ENCODE measurements at places on chromosomes 3 and 15. TPM values are rescaled to one million over a fixed set of nuclear protein-coding genes. Genes with fewer than 3 reads are reported as not detected.

The KIF15 gene
- total RNA-seq = 41.9 TPM

The VGLL3 gene
- 77.4 TPM for total RNA-seq

The ANKDD1A gene
- 5.6 TPM for total RNA-seq

The ALCAM gene
- 0.85 TPM for total RNA-seq

The SLC22A13 gene
- 0.10 TPM for total RNA-seq

The ARGFX gene
- total RNA-seq = 1.1 TPM

The ACTRT3 gene
- total RNA-seq = not detected

DNA sequence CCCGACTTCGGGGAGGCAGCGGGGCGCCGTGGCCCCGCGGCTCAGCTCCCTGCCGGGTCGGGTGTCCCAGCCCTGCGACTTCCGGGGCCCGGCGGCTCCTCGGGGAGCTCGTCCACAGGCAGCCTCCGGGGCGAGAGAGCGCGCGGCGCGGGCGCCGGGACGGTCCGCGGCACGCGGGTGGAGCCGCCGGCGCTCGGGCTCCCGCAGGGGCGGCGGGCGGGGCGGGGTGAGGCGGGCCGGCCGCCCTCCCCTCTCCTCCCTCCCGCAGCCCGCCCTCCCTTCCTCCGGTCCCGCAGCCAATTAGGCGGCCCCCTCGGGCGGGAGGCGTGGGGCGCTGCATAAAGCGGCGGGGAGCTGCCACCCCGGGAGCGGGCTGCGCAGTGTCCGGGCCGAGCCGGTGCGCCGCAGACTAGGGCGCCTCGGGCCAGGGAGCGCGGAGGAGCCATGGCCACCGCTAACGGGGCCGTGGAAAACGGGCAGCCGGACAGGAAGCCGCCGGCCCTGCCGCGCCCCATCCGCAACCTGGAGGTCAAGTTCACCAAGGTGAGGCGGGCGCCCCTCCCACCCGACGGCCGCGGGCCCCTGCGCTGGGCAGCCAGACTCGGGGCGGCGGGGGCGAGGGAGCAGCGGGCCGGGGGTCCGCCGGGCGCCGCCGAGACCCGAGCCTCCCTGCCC lies at the start of gene ALDH1A3:
TSS of gene ALDH1A3 (plus strand) at position 368 of the 675 bp plus-strand sequence. CDS start at position 445, 77 bp downstream.
- peak within 1 kb of the TSS; percentile 38 for H3K27ac ChIP-seq
- H3K27me3 ChIP-seq = no peaks in the 10 kb centered on the region
- DNase-seq = peak; percentile 69
- peaks cover 2% of the 10 kb centered on the region for H3K4me1 ChIP-seq
- no peaks in the 10 kb centered on the region for H3K36me3 ChIP-seq
- peak within 1 kb of the TSS; percentile 77 for H3K4me3 ChIP-seq

DNA sequence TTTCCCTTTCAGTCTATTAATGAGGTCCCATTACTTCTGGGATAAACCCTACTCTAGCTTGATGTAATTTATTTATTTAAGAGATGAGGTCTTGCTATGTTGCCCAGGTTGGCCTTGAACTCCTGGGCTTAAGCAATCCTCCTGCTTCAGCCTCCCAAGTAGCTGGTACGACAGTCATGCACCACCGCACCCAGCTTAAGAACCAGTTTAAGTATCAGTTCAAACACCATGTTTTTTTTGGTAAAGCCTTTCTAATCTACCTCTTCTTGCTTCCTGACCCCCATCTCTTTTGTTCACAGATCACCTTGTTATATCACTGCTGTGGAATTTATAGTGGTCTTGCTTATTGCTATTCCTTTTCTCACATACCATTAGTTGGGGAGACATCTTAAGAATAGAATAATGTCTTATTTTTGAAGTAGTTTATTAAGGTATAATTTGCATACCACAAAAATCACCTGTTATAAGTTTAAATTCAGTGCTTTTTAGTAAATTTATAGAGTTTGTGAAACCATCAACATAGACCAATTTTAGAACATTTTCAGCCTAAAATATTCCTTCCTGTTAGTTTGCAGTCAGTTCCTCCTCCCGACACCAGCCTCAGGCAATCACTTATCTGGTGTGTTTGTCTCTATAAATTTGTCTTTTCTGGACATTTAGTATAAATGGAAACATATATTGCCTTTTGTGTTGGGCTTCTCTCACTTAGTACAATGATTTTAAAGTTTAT lies 257.9 kb downstream of the PDCD6IP start:
- no peak overlapping the region for H3K27ac ChIP-seq
- DNase-seq = no peak
- no peak overlapping the region for H3K4me3 ChIP-seq
- H3K36me3 ChIP-seq = no peaks in the 10 kb centered on the region

DNA sequence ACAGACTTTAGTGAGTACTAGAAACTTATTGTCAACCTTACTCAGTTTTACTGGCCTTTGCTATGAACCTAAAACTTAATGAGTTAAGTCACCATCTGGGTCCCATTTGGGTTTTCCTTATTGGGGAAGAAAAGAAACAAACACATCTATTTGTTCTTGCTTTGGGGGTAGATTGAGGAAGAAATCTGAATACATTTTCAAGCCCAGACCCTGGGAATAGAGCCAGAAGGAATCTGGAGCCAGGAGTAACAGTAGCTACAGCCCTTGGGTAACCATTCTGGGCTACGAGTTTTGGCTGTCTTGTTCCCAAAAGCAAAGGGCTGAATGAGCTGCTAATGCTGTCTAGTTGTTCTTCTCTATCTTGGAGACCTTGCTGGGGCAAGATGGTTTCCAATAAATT lies 16.5 kb downstream of the SLC12A1 start:
- H3K4me3 ChIP-seq = no peak overlapping the region
- no peaks in the 10 kb centered on the region for H3K4me1 ChIP-seq
- no peak for DNase-seq
- H3K27ac ChIP-seq = no peak overlapping the region

GRCh38 chr3:155553780-155554179 lies 191.1 kb downstream of the PLCH1 start:
- peaks cover 10% of the 10 kb centered on the region for H3K4me1 ChIP-seq
- no peak overlapping the region for H3K4me3 ChIP-seq
- no peak overlapping the region for H3K27ac ChIP-seq
- H3K27me3 ChIP-seq = no peaks in the 10 kb centered on the region

DNA sequence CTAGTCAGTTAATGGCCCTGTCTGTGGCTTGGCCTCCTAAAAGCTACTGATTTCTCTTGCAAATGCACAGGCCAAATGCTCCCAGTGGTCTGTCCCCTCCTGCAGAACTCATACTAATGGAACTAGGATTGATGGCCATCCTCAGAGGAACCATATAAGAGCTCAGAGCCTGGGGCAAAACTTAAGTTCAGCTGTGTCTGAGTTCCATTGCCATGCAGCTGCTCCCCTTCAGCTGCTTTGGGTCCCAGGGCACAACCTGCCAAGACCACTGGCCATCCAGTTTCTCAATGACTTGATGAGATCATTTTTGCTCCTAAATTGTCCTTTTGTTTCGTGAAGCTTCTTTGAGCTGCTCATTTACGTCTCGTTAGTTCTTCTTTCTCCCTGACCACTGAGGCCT lies 529.5 kb upstream of the TBL1XR1 start:
- H3K4me3 ChIP-seq = no peak overlapping the region
- H3K36me3 ChIP-seq = no peaks in the 10 kb centered on the region
- peak; percentile 19 for DNase-seq
- no peak overlapping the region for H3K27ac ChIP-seq
- H3K4me1 ChIP-seq = no peaks in the 10 kb centered on the region
- H3K27me3 ChIP-seq = no peaks in the 10 kb centered on the region

DNA sequence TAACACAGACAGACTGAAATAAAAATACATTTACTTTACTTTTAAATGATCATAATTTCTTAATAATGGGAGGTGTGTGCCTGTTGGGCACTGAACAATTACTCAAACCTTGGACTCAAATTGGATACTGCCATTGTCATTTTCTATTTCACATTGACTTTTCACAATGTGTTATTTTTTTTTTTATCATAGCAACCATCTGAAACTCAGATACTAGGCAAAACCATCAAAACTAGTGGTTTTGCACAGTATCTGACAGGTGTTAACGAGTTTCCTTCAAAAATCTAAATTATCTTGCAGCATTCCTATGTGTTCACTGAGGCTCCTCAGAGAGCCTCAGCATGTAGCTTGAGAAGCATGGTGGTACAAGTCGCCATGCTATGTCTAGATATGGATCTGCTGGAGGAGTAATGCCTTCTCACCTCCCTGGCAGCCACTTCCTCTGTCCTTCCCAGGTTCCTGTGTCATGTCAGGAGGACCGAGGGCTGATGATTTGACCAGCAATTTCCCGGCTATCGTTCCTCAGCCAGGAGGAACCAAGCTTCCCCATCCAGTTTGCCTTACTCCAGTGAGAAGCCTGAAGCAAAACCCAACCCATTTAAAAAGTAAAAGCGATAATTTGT lies 29.9 kb upstream of the RFTN1 start:
- no peaks in the 10 kb centered on the region for H3K4me1 ChIP-seq
- no peaks in the 10 kb centered on the region for H3K36me3 ChIP-seq
- H3K27me3 ChIP-seq = no peaks in the 10 kb centered on the region
- no peak overlapping the region for H3K4me3 ChIP-seq
- no peak overlapping the region for H3K27ac ChIP-seq
- no peak for DNase-seq

DNA sequence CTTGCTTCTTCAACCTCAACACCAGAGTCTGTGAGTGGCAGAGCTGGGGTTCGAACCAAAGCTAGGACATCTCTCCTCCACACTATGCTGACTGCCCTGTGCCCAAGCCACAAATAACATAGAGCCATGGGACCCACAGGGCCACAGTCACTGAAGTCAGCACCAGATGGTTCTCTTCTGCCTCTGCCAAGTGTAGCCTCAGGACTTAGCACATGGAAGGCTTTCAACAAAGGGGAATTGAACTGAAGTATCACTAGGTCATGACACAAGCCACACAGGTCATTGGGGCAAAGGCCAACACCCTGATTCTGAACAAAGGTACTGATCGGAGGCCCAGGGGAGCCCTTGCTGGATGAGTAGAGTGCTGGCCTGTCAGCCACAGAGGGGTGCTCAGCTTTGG lies 83.6 kb downstream of the BDH1 start:
- peaks cover 19% of the 10 kb centered on the region for H3K4me1 ChIP-seq
- no peaks in the 10 kb centered on the region for H3K36me3 ChIP-seq
- no peak overlapping the region for H3K27ac ChIP-seq
- H3K4me3 ChIP-seq = no peak overlapping the region
- H3K27me3 ChIP-seq = no peaks in the 10 kb centered on the region

- no peak for DNase-seq
- H3K4me1 ChIP-seq = no peaks in the 10 kb centered on the region
- H3K36me3 ChIP-seq = no peaks in the 10 kb centered on the region
- no peaks in the 10 kb centered on the region for H3K27me3 ChIP-seq
- no peak overlapping the region for H3K27ac ChIP-seq
These were observed 1124.2 kb downstream of the NAALADL2 start for GRCh38 chr3:175983379-175983778.

DNA sequence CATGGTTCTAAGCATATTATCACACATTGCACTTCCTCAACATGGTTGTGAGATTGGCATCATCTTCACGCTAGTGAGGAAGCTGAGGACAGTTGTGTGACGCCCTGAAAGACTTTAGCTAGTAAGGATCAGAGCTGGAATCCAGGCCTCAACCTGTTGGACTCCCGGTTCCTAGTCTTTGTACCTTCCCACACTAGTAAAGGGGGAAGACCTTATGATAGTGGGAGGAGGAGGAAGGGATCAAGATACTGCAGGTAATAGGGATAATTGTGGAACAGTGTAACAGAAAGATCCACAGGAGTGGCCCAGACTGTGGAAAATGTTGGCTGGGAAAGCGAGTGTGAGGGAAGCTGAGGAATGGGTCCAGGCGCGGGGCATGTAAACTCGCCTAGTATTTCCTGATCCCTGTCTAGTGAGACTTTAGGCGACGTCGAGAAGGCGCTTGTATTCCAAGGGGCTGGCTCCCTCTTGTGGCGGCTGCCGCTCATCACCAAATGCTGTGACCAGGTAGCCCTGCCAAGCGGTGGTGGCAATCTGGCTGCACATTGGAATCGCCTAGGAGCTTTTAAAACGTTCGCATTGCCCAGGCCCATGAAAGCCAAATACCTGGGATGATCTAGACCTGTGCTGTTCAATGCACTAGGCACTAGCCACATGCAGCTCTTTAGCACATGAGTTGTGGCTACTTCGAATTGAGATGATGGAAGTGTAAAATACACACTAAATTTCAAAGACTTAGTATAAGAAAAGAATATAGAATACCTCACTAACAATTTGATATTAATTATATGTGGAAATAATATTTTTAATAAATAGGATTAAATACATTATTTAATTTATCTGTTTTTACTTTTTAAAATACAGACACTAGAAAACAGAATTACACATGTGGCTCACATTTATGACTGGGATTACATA lies 38.8 kb upstream of the CLDN18 start:
- no peaks in the 10 kb centered on the region for H3K27me3 ChIP-seq
- H3K4me1 ChIP-seq = no peaks in the 10 kb centered on the region
- H3K27ac ChIP-seq = no peak overlapping the region
- no peaks in the 10 kb centered on the region for H3K36me3 ChIP-seq

DNA sequence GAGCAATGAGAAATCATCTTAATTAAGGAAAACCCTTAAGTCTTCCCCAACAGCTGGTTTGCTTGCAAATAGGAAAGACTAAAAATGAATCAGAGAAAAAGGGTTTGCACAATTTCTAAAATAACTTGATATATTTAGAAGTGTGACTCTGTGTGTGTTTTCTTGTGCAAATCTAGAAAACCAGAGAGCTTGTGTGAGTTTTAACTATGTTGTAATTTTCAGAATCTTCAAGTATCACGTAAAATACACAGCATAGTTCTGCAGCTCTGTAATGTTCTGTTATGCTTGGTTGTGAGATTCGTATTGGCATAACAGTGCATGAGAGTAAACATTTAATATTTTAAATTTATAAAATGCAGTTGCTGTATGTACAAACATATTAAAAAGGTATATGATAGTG lies 74.7 kb upstream of the GAP43 start:
- DNase-seq = no peak
- H3K4me3 ChIP-seq = no peak overlapping the region
- no peaks in the 10 kb centered on the region for H3K27me3 ChIP-seq

DNA sequence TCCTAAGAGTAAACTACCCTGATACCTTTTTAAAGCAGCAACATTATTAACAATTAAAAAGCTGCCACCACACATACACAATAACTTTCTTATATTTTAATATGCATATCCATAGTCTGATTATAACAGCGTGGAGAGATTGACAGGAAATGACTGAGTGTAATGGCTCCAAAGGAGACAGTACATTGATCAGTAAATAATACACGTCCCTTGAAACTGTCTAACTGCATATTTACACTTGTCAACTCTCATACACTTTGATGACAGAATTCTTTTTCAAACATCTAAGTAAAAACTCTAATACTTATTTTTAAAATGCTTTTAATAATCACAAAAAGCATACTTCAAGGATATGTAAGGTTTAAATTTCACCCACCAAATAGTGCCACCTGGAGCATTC lies 99.5 kb downstream of the FOXP1 start:
- no peaks in the 10 kb centered on the region for H3K27me3 ChIP-seq
- H3K36me3 ChIP-seq = no peaks in the 10 kb centered on the region
- no peaks in the 10 kb centered on the region for H3K4me1 ChIP-seq

GRCh38 chr15:41877631-41878354 lies 16.1 kb downstream of the SPTBN5 start:
- no peaks in the 10 kb centered on the region for H3K36me3 ChIP-seq
- H3K4me3 ChIP-seq = no peak overlapping the region
- DNase-seq = no peak
- no peak overlapping the region for H3K27ac ChIP-seq

Measured in SJCRH30 (cell line).